ENCODE measurements at places on chromosomes 4 and X.

DNA sequence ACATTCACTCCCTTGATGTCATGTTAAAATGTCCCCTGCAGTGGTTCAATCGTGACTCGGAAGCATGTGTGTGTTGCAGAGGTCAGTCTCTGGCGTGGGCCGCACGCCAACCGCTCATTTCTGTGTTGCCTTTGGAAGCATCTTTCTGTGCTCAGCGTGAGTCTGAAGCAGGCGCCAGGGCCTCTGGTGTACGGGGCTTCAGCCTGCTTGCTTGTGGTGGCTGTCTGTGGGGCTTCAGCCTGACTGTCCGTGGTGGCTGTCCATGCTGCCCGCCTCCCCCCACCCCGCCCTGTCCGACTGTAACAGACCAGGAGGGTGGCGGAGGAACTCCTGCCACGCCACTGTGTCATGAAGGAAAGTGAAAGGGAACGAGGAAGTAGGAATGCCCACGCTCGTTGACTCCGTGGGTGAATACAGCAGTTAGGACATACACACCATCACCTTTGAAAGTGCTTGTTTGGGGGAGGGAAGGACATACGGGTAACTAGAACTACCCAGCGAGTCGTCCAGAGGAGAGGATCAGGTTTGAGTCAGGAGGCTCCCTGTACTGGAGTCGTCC is 14.7 kb upstream of the CLCN4 start:
- DNase-seq: no peak

GRCh38 chr4:22070256-22070655 is 121.7 kb upstream of the KCNIP4 start:
- DNase-seq: peak; percentile 62

DNA sequence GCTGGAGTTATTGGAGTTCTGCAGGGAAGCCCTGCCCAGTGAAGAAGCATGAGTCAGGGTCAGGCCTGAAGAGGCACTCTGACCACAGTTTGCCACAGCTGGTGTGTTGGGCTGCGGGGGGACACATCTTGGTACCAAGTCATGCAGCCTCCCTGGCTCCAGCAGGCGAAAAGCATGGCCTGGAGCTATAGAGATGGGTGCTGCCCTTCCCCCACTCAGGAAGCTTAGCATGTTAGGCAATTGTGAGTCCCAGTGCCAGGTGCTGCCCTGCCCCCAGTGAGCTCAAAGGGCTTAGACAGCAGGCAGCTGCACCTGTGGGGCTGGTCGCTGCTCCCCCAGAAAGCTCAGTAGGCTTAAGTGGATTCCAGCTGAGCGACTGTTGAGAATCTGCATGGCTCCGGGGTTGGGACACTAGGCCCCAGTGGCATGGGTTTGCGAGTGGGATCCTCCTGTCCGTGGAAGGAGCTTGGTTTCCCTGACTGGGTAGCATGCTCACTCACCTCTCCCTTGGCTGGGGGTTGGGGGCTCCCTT is 755.5 kb downstream of the GLUD2 start:
- DNase-seq: no peak

DNA sequence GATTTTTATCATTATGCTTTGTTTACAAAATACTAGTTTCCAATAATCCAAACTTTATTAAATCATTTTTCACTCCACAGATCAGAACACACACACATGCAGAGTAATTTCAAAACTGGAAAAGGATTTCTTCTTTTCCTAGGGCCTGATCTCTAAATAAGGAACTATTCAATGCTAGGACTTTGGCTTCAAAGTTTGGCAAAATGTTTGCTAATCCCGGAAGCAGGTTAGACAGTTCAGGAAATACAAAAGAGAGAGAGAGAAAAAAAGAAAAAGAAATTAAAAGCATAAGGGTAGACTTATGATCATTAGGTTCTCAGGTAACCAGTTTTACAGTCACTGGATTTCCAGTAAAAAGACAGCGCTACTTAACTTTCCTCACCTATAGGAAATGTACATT is 211.0 kb downstream of the DCLK2 start:
- no peak for DNase-seq

DNA sequence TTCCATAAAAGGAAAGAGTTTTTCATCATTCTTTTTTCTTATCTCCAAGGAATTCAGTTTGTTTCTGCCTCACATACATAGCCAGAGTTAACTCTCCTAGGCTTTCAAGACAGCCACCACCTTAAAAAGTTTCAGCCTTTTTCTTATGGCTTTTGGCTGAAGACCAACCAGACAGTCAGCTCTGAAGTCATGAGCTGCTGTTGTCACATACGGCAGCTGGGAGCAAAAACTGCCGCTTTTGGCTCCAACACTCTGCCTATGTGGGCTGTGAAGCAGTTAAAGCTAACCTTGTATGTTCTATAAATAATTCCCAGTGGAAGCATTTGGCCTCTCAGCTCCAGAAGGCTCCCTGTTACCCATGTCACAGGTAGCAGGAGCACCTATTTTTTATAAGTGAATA is 104.1 kb downstream of the KLHL4 start:
- no peak for DNase-seq

DNA sequence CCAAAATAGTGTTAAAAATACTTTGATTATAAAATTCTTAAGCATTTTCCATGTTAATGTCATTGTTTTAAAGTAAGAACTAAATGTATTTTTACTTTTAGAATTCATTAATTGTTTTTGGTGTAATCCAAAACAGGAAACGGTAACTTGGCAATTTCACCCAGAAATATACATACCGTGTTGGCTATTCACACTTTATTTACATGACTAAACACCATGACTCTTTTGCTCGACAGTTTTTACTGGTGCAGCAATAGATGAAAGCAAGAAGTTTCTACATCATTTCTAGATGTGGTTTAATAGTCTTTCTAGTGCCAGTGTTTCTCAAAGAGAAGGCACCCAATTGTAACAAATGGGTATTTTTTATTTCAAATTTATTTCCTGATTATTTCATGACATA is 25.6 kb upstream of the MAGEA1 start:
- DNase-seq: no peak

- no peak for DNase-seq
These were observed 88.0 kb downstream of the NR3C2 start for GRCh38 chr4:148354186-148354585.

GRCh38 chr4:27412613-27413012 is 552.0 kb downstream of the STIM2 start:
- DNase-seq: no peak

- DNase-seq: peak; percentile 85
These were observed 21.2 kb downstream of the ZFP42 start for GRCh38 chr4:188016754-188017153.

- DNase-seq: no peak
These were observed 14.4 kb upstream of the NMU start for GRCh38 chr4:55650483-55650882.

DNA sequence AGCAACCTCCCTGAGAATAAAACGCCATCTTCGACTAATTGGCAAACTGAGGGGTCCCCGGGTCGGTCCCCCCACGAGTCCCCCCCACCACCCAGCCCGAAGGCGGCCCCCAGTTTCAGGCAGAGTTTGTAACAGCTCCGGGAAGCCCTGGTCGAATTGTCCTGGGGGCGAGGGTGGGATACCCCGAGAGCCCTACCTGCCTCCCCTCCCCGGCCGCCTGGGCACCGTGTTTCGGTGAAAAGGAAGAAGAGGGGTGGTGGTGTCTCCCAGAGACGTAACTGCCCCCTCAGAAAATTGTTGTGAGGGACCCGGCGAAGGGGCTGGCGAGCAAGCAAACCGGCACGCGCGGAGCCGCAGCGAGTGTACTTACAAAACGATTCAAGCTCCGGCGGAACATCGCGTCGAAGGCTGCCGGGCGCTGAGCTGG is 1.2 kb downstream of the ATP11C start:
- DNase-seq: no peak

GRCh38 chr4:168488869-168489274 is 8.0 kb upstream of the PALLD start:
- no peak for DNase-seq

DNA sequence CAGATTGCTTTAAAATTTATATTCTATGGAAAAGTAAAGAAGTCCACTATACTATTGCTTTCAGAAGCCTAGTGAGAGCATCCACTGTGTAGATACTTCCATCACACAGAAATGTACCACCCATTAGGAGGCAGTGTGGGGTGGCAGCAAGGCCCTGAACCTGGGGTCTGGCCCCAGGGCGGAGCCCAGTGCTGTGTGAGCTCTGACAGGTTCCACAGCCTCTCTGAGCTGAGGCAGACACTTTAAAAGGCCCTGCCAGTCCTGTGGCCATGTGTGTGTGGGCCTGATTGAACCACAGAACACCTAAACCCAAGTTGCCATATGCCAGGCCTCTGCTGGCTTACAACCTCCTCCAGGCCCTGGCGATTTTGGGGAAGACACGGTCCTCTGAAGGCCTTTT is 49.2 kb downstream of the PHKA2 start:
- DNase-seq: no peak

- no peak for DNase-seq
These were observed 22.9 kb downstream of the OCIAD1 start for GRCh38 chr4:48853604-48854394.

GRCh38 chrX:124215786-124216185 is 116.7 kb upstream of the TEX13D start:
- no peak for DNase-seq

GRCh38 chr4:169283114-169283509 is 12.4 kb upstream of the SH3RF1 start:
- no peak for DNase-seq

DNA sequence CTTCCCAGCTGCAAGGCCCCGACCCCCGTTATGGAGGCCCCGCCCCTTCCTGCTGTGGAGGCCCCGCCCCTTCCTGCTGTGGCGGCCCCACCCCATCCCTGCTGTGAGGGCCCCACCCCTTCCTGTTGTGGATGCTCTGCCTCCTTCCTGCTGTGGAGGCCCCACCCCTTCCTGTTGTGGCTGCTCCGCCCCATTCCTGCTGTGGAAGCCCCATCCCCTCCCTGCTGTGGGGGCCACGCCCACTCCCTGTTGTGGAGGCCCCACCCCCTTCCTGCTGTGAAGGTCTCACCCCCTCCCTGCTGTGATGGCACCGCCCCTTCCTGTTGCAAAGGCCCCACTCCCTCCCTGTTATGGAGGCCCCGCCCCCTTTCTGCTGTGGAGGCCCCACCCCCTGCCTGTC is 104.9 kb upstream of the PSAPL1 start:
- peak; percentile 71 for DNase-seq

- no peak for DNase-seq
These were observed 482.4 kb downstream of the C4orf33 start for GRCh38 chr4:129578336-129578735.

- no peak for DNase-seq
These were observed 116.3 kb upstream of the NRK start for GRCh38 chrX:105706041-105706440.

- DNase-seq: no peak
These were observed 53.7 kb upstream of the FAAH2 start for GRCh38 chrX:57232658-57233360.

DNA sequence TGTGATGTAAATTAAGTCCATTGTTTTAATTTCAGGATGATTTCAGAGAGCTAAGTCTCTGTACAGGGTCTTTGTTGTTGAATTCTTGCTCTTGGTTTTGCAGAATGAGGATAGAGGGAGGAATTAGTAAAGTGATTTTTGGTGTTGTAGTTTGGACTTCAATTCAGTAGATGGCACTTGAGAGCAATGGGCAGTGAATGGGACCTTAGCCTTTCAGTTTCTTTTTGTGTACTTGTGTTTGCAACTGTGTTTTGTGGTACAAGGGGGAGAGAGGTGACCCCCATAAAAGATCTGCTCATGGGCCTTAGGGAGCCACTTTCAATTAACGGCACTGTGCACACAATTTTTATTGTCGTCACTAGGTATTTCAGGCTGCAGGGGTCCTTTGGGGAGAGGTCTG is 340.0 kb downstream of the DCAF12L2 start:
- DNase-seq: peak; percentile 18

DNA sequence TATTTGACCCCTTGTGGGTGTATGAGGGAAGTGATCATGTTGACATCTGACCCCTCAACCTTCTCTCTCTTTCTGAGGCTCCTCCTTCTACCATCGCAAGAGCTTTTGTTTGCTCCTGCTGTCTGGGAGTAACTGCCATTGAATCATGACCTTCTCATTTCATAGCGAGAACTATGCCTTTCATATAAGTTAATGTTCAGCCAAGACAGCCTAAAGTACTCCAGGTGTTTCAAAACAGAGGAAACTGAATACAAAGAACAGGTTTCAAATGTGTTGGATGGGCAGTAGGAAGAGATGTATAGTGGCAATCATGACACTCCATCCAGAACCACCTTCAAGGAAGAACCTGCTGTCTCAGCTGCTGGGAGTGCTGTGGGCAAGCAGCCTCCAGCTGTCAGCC is 403.1 kb downstream of the MID1IP1 start:
- DNase-seq: no peak

DNA sequence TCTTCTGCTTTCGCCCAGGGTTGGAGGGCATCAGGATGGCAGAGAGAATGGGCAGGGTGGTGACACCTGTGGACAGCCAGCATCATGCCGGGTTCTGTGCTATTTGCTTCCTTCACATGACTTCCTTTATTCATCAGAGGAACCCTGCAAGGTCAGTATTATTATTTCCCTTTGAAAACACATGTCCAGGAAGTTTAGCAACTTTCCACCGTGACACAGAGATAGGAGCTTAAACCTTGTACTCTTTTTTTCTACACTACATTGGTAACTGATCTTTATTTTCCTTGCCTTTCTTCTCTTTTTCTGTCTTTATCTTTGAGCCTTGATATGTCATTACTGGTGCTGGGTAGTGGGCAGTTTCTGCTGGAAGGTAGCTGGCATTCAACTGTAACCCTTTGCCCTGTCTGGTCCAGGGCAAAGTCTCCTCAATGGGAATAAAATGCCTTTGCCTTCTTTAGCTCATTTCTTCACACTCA is 5.0 kb upstream of the MGST2 start:
- no peak for DNase-seq

GRCh38 chrX:44228621-44229020 is 114.9 kb downstream of the EFHC2 start:
- no peak for DNase-seq

DNA sequence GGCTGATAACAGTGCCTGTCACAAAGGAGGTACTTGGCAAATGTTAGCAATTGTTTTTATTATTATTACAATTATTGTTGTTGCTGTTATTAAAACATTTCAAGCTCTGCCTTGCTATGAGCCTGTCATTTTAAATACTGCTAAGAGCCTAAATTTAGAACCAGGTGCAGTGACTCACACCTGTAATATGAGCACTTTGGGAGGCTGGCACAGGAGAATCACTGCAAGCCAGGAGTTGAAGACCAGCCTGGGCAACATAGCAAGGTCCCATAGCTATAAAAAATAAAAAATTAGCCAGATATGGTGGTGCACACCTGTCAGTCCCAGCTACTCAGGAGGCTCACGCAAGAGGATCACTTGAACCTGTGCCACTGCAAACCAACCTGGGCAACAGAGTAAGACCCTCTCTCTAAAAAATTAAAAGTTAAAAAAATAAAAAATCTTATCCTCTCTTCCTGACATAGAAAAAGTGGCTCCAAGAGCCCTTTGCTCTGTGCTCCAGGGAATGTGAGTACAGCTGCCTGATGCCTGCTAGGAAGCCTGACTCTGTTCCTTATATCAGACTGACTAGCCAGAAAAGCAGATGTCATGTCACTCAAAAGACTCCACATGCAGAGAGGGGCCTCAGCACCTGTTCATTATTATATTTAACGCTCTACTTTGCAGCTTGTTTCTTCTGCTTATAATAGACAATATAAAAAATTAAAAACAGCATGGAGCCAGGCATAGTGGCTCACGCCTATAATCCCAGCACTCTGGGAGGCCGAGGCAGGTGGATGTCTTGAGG is 234.0 kb downstream of the OPHN1 start:
- DNase-seq: no peak

All from mesendoderm (in vitro differentiated cells).